Heart left ventricle (tissue), 16 donors: ENCODE measurements at places on chromosomes 7 and 10. TPM values are rescaled to one million over a fixed set of nuclear protein-coding genes. Genes with fewer than 3 reads are reported as not detected.
A peak's percentile ranks its signal among the peaks of the same experiment; 100 is the strongest.

DNA sequence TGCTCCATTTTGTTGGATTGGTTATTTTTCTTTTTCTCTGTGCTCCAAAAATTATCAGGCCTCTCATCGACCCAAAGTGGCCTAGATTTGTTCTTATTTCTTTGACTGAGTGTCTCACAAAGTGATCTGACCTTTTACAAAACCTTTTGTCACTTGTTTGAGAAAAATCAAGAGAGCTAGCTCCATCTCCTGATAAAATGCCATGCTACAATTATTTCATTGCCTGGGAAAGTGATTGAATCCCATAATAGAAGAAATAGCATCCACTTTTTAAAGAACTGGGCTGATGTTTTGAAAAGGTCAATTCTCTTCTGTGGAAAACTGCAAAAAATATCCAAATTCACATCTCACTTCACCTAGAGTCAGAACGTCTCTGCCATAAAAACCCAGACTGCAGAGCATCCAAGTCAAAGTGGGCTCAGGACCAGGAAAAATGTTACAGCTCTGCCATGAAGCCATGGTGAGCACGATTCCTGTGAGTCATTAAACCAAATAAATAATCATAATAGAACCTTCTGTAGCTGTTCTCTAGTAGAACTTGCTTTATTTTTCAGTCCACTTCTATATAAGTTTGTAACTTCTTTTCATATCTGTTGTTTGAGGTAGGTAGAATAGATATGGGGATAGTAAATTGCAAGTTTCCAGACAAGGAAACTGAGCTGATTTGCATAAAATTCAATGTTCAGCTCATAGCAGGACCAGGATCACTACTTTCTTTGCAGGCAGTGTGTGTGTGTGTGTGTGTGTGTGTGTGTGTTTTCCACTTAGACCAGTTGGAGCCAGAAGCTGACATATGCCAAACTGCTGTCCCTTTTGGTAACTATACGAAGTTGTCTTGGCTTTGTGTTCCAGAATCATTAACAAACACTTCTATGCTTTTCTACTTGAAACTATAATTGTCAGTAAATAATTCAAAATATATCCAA, 632.5 kb upstream of the ANKRD30A start:
- DNase-seq: no peak

DNA sequence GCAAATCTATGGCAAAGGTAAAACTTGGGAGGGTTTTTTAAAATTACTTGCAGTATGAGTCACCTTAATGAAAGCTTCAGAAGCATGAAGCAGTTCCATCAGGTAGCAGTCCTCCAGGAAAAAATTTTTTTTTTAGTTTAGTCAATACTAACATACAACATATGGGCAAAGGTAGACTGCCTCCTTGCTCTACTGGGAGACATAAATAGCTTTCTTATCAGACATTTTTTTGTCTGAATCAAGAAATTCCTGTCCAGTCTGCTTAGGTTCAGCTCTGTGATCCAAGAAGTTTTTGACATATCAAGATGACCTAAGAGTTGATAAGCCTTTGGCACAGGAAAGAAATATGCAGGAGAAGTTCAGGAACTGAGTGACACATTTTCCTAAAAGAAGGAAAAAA, 171.5 kb upstream of the TCF7L2 start:
- DNase-seq: no peak

- DNase-seq: no peak
Measured at GRCh38 chr7:134248196-134248595, 68.5 kb downstream of the SLC35B4 start.

- no peak for DNase-seq
Measured at GRCh38 chr10:49733866-49734265, 28.3 kb downstream of the OGDHL start.

The CISD1 gene
- total RNA-seq: 122 TPM

GRCh38 chr10:63767138-63767801, 246.1 kb downstream of the REEP3 start:
- DNase-seq: no peak

The CLDN4 gene
- not detected for total RNA-seq

The LIPF gene
- total RNA-seq: not detected

- DNase-seq: no peak
Measured at GRCh38 chr10:116044801-116045248, 228.2 kb downstream of the GFRA1 start.

DNA sequence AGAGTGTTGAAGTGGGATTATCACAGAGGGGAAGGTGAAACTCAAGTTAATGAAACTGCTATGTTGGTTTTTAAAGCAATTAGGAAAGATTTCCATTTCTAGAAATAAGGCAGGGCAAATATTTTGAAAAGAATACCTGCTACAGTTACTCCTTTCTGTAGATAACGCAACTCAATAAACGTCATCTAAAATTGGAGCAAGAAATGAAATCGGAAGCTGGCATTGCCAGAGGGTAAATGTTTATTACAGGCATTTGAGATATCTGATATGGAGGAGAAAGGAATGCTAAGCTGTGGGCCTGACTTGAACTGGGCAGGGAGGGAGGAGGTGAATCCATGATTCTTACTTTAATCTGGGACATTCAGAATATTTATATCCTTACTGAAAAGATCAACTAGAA, 217.0 kb upstream of the ADARB2 start:
- DNase-seq: no peak

The VAX1 gene
- total RNA-seq: not detected

GRCh38 chr10:33749790-33750189, 415.3 kb upstream of the NRP1 start:
- no peak for DNase-seq

DNA sequence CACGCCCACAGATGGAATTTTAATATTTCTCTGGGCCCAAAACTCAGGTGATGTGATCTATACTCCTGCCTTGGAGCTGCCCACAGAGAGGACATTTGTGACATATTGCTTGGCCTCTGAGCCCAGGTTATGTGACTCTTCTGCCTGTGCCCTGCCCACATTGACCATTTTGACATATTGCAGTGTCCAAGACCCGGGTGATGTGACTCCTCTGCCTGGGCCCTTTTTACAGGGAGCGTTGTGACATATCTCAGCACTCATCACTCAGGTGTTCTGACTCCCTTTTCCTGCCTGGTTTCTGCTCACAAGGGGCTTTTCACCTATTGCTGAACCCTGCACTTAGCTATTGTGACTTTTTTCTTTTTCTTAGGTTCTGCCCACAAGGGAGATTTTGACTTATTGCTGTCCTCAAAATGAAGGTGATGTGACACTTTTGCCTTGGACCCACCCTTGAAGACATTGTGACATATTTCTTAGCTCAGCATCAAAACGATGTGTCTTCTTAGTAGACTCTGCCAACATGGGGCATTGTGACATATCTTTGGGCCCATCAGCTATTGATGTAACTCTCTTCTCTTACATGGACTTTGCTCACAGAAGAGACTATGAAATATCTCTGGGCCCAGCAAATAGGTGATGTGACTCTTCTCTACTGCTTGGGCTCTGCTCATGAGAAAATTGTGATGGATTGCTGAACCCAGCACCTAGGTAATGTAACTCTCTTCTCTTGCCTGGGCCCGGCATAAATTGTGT, 11.0 kb upstream of the ZNF107 start:
- DNase-seq: no peak

GRCh38 chr7:29300026-29300480, 105.5 kb downstream of the CHN2 start:
- no peak for DNase-seq

- no peak for DNase-seq
Measured at GRCh38 chr10:122487174-122487765, 25.9 kb downstream of the HTRA1 start.

- DNase-seq: peak; percentile 41
Measured at GRCh38 chr10:84825330-84825729, 496.9 kb downstream of the CCSER2 start.

GRCh38 chr10:97135464-97135863, 50.3 kb downstream of the SLIT1 start:
- DNase-seq: no peak

DNA sequence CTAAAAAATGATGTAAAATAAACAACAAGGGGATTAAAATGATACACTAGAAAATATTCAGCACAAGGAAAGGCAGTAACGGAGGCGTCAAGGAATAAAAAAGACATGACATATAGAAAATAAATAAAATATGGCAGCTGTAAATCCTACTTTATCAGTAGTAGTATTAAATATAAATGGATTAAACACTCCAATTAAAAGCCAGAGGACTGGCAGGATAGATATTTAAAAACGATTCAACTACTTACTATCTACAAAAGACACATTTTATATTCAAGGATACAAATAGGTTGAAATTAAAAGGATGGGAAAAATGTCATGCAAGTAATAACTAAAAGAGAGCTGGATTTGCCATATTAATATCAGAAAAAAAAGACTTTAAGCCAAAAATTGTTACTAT, 43.2 kb downstream of the FZD1 start:
- no peak for DNase-seq

DNA sequence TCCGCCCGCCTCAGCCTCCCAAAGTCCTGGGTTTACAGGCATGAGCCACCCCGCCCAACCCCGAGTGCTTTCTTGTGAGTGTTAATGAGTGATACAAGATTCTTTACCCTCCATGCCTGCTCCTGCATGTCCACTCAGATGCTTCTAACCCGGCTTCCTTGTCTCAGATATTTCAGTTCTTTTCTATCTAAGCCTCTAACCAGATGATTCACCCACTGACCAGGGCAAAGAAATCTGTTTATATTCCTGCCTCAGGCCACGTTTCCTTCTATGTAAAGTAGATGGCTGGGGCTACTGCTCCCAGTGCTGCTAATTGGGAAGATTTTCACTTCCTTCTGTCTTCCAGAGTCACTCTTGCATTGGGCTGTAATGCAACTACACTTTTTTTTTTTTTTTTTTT, 395.1 kb upstream of the ANKRD30A start:
- no peak for DNase-seq

The HHEX gene
- total RNA-seq: 5.9 TPM

The HOXA7 gene
- not detected for total RNA-seq

- DNase-seq: no peak
Measured at GRCh38 chr7:129066290-129067131, 11.6 kb upstream of the TNPO3 start.

GRCh38 chr10:43131256-43131655, 7.0 kb upstream of the CSGALNACT2 start:
- DNase-seq: peak; percentile 1

- no peak for DNase-seq
Measured at GRCh38 chr10:15775513-15775912, 55.8 kb upstream of the ITGA8 start.

The BTAF1 gene
- 11.8 TPM for total RNA-seq

DNA sequence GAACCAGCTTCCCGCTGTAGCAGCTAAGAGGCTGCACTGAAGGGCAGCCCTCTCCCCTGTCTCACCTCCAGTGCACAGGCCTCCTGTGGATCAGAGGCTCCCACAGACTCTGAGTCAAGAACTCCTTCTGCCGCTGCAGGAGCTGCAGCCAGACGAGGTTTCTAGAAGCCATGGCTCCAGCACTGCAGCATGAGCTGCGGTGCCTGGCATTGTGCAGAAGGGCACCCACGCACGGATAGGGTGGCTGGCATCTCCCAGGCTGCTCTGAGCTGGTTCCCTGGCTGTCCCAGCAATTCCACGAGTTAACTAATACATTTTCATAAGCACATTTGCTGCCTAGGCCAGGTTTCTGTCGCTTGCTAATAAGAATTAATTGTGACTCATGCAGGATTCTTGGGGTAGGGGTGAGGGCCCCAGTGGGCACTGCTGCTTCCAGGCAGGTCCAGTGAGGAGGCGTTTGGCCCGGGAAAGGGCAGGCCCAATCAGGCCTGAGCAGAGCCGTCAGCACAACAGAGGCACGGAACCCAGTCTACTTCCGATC, 594.2 kb downstream of the DNAJB6 start:
- no peak for DNase-seq

DNA sequence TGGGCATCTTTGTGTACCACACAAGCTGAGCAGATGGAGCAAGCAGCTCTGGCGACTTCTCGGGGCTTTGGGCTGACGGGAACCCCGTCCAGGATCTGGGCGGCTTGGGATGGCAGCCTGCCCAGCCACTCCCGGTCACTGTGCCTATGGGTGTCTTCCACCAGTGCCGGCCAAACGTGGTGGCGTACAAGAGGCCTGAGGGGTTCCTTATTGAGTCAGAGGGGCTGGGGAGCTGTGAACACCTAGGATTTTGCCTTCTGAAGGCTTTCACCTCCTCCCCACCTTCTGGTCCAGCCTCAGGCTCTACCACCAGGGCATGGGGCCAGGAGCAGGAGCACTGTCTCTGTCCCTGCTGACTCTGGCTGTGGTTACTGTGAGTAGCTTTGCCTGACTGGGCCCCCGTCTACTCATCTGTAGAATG, 71.8 kb upstream of the PPIF start:
- DNase-seq: peak; percentile 82

The GOLGA7B gene
- total RNA-seq: 0.09 TPM

DNA sequence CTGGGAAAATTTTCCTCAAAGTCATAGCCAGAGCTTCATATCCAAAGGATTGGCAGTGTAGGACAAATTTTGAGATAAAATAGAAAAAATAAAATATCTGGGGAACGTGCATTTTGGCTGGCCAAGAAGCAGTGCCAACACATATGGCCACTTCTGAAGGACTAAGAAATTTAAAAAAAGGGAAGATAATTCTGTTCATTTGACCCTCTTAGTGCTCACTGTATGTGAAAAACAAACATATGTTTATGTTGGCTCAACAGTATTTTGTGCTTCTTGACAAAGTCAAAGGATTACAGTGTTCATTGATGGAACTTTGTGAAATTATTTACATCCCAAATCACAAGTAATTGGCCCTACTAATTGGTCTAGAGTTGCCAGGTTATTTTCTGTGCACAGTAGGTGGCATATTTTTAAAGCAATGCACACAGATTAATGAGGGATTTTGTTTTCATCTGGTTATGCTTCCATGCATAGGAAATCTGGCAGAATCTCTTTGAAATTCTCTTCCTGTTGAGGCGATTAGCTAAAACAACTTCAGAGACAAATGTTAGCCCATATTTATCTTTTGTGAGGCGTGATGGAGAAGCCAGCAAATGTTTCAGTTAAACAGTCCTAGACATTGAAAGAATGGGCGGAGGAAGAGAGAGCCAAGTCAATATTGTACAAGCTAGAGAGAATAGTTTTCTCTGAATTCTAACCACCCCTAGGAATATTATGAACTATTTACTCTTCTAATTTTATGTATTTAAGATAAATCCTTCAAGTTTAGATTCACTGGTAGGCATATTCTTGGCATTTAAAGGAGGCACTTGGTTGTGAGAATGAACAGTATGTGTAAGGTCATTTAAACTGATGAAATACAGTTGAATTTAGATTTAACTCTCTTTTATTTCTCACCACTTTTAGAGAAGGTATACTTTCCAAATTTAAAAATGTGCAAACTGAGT, 237.7 kb upstream of the MBL2 start:
- no peak for DNase-seq

DNA sequence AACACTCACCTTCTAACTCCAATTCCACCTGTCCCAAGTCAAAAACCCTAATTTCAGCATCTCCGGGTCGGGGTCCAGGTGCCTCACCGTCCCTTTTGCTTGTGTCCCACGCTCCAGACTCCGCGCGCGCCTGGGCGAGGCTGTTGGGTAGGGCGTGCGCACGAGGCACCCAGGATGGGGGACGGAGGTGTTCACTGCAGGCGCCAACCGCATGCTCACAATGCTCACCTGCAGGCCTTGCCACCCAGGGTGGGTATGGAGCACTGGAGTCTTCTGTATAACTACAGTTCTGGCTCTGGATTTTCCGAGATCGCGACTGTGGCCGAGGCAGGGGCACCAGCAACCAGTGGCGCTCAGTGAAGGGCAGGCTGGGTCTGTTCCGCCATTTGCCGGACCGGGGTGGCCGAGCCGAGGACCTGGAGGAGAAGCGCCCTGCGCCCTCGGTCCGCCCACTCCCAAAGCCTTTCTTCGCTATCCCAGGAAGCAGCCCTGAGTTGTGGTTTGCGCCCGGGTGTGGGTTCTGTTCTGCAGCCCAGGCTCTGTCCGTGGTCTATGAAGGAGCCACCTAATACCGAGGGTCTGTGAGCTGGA, 8.7 kb downstream of the FAM200A start:
- DNase-seq: no peak
